Frontal cortex (tissue), 4 donors: ENCODE measurements at places on chromosomes 13 and 19. TPM values are rescaled to one million over a fixed set of nuclear protein-coding genes. Genes with fewer than 3 reads are reported as not detected.

DNA sequence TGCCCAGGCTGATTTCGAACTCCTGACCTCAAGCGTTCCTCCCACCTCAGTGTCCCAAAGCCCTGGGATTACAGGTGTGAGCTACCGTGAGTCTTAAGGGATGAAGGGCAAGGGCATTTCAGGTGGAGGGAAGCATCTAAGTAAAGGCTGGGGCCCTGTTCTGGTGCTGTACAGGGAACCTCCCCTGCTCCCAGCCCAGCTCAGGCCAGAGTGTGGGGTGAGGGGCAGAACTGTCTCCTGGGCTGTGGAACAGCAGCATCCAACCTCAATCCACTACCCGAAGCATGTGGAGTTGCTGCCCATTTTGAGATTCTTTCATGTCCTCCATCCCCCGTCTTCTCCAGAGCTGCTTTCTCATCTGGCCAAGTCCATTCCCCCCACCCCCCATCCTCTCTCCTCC is 105.3 kb downstream of the SIPA1L3 start:
- DNase-seq, result no peak

GRCh38 chr19:2167896-2168618 is 4.3 kb downstream of the DOT1L start:
- DNase-seq, result no peak

DNA sequence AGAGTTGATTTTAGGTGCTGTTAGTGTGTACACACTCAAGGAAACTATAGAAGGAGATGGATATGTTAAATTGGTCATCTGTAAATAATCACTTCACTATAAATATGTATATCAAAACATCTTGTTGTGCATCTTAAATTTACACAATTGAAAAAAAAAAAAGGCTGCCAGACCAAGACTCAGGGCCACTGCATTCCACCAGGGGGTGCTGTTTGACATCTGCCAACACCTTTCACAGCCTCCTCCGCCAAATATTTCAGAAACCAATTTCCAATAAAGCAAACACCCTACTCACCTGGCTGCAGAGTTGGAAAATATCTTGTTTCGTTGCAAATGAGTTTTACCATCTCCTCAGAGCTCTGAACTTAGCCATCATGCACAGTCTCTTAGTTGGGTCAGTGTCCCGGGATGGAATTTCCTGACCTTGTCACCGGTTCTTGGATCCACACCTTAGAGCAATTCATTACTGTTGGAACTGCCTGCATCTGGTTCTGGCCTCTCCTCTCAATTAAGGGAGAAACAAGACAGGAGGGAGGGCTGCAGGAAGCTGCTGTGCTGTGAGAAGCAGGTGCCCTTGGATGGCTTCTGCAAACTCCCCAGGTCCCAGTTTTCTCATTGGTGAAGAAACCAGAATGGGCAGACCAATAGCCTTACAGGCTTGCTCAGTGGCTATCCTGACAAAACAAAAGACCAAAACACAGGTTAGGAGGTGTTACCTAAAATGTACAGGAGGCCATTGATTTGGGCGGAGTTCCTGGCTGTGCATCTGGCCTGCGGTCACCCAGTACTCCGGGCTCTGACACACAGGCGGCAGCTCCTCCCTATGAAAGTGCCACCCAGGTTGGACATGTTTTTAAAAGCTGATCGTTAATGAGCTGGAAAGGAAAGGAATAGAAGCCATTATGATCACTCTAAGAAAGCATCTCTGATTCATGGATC is 746.6 kb downstream of the UQCRFS1 start:
- DNase-seq, result no peak

- no peak for DNase-seq
These were observed 10.5 kb upstream of the GJA3 start for GRCh38 chr13:20171364-20171763.

DNA sequence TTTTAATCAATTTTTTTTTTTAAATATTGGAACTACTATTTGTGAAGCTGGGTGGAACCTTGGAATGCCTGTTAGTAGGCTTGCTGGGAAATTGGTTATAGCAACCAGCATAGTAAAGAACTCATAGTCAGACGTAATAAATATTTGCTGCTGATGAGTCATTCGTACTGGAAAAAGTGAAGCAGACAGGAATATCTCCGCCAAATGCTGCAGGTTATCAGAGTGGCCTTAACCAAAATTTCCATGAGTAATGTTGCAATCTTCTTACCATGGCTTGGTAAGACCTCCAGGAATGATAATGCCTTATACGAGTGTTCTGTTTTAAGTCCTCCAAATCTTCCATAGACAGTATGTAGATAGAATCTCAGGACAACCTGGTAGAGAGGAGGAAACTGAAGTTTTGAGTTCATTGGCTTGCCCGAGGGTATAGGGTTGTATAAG is 34.2 kb downstream of the MBNL2 start:
- no peak for DNase-seq

DNA sequence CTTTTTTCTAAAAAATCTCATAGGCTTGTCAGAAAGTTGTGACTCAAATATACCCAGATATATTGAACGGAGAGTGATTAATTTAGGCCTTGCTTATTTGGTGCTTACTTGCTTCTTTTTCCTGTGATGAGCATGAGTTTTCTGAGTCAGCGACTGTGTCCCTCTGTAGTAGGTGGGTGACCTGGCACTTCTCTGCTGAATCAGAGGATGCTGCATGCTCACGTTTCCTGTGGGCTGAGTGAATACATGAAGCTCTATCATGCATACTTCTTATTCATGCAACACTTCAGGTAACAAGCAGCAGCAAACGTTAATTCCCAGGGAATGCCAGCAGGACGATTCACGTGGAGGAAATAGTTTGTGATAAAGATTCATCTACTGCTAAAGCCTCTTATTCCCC is 245.0 kb downstream of the KLF5 start:
- DNase-seq, result no peak

GRCh38 chr19:45177817-45178261 is at the start of gene TRAPPC6A:
Gene TRAPPC6A, minus strand, starts transcription at chr19:45178237. Its CDS starts 19 bp downstream, at chr19:45178218.
- DNase-seq, result no peak

DNA sequence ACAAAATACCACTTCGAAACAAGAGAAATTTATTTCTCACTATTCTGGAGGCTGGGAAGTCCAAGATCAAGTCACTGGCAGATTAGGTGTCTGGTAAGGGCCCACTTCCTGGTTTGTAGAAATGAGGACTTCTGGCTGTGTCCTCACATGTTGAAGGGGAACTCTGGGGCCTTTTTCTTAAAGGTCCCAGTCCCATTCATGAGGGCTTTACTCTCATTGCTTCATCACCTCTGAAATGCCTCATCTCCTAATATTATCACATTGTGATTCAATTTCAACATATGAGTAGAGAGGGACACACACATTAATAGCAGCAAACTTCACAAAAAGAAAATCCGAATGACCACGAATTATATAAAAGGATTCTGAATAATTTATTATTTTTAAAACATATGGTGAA is 21.6 kb upstream of the SIGLEC14 start:
- DNase-seq, result no peak

GRCh38 chr19:6248844-6249243 is 30.9 kb downstream of the MLLT1 start:
- no peak for DNase-seq

- DNase-seq, result no peak
These were observed 216.4 kb downstream of the KLF5 start for GRCh38 chr13:73275163-73275562.

DNA sequence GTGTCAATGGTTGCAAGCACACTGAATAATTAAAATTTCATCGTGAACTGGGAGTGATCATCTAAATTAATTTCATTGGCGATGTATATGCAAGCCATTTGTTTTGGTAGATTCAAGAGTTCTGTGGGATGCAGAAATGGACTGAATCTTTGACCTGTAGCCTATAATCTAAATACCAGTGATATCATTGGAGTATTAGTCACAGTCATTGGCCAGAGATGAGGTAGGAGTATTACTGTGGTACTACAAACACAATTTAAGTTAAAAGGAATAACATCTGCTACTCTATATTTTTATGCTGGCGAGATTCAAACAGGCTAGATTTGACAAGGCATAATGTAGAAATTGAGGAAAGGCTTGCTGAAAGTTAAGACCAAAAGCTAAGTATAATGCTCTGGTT is 14.0 kb downstream of the FRY start:
- DNase-seq, result no peak

- DNase-seq, result no peak
These were observed 336.8 kb downstream of the DNAJC15 start for GRCh38 chr13:43360171-43360570.

DNA sequence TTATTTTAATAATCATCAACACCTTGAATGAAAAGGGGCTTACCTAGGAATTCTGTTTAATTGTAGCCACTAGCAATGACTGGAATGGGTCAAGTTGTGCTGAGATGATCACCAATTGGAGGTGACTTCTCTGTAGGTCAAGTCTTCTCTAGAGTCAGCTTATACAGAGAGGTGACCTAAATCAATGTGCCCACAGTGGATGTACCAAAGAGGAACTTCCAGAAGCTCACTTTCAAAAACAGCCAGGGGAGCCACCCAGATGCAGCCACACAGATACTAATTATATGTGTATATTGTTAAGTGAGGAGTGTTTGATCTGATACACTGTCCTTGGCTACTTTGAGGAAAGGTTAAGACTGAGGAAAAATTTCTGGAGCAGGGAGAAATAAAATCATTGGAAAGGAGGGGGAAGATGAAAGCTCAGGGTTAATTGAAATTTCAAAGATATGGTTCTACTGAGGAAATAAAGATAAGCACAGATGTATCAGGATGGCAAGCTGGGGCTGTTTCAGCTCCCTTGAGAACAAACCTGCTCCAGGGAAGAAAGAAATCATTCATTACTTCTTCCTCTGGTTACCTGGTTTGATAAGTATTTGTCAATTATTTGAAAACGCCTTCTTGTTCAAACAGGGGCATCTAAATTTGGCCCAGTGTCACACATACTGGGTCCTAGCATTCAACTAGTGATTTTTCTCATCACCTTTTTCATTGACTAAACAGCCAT is 5.1 kb downstream of the GPR183 start:
- no peak for DNase-seq

GRCh38 chr19:48565090-48565489 is 13.1 kb downstream of the SULT2B1 start:
- DNase-seq, result no peak

DNA sequence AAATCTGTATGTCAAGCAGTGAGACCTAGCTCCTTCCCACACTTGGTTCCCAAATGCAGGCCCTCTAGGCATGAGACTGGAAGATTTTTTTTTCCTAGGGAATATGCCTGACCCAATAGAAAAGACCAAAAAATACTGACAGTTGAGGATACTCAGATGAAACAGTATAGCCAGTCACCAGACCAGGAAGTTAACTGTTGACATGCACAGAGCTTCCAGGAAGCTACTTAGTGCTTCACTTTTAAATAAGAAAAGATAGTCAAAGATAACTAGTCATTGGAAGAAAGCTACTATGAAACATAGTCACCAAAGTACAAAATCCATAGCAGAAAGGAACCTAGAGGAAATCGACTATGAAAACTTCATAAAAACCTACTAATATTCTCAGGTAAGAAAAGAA is 32.3 kb downstream of the BRCA2 start:
- no peak for DNase-seq

- DNase-seq, result no peak
These were observed 231.4 kb downstream of the OXGR1 start for GRCh38 chr13:96762876-96763275.

DNA sequence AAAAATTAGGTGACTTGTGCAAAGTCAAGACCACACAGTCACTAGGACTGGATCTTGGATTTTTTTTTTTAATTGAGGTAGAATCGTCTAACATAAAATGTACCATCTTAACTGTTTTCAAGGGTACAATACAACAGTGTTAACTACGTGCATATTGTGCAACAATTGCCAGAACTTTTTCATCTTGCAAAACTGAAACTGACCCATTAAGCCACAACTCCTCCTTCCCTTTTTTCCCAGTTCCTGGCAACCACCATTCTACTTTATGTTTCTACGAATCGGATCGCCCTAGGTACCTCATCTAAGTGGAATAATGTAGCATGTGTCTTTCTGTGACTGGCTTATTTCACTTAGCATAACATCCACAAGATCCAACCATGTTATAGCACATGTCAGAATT is 37.5 kb upstream of the POMP start:
- DNase-seq, result no peak

DNA sequence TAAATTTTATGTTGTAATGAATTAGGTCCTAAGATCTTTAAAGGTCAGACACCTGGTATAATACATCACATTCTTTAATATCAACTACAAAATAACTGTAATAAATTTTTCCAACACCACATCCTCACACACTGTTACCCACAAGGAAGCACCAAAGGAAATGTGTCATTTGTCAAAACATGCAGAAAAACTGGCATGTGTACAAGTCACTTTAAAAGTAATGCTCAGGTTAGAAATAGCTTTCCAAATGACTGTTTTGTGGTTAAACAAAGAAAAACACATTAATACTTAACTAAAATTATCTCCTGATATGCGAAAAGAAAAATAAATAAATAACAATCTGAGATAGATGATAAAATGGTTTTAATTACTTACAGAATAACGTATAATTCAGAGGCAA is 74.7 kb downstream of the MZT1 start:
- no peak for DNase-seq

Gene TMEM38A
- 8.6 TPM for total RNA-seq

Gene PEAK3
- total RNA-seq, result under 0.01 TPM

Gene PSG2
- not detected for total RNA-seq

Gene FAM83E
- 0.41 TPM for total RNA-seq

Gene ZNF135
- total RNA-seq, result 11.8 TPM

Gene PRR36
- total RNA-seq, result 2.9 TPM

Gene DACH1
- total RNA-seq, result 14.7 TPM

Gene NLRP4
- total RNA-seq, result not detected

Gene ELSPBP1
- total RNA-seq, result not detected

Gene GNA15
- 0.82 TPM for total RNA-seq

Gene ZSCAN22
- total RNA-seq, result 2.0 TPM

Gene SPIB
- under 0.01 TPM for total RNA-seq

Gene KIR3DL3
- not detected for total RNA-seq

Gene LRRC63
- 2.0 TPM for total RNA-seq

Gene PSG7
- total RNA-seq, result not detected
